Stimulated activated CD8-positive, alpha-beta memory T cell treated with anti-CD3 and anti-CD28 coated beads, Interleukin-4, amount 100 ng/mL, for 4 hours (primary cell): ENCODE measurements at places on chromosomes 1 and 21.

- DNase-seq = peak; percentile 35
Measured at GRCh38 chr1:184973272-184974055, 844 bp downstream of the NIBAN1 start.

DNA sequence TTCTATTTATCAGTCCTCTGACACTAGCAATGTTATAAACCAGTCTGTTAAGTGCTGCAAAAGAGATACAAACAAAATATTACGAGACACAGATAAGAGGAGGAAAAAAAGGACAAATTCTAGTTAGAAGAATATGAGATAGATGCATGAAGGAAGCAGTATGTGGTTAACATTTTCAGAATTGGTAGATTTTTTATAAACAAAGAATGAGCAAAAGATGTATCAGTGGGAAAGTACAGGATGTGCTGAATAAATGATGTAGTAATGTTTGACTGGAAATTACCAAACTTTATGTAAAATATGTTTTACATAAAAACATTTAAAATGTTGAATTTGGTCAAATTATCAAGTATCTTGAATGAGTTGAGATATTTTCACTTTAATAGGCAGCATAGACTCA, 574.2 kb downstream of the NUF2 start:
- DNase-seq = no peak

DNA sequence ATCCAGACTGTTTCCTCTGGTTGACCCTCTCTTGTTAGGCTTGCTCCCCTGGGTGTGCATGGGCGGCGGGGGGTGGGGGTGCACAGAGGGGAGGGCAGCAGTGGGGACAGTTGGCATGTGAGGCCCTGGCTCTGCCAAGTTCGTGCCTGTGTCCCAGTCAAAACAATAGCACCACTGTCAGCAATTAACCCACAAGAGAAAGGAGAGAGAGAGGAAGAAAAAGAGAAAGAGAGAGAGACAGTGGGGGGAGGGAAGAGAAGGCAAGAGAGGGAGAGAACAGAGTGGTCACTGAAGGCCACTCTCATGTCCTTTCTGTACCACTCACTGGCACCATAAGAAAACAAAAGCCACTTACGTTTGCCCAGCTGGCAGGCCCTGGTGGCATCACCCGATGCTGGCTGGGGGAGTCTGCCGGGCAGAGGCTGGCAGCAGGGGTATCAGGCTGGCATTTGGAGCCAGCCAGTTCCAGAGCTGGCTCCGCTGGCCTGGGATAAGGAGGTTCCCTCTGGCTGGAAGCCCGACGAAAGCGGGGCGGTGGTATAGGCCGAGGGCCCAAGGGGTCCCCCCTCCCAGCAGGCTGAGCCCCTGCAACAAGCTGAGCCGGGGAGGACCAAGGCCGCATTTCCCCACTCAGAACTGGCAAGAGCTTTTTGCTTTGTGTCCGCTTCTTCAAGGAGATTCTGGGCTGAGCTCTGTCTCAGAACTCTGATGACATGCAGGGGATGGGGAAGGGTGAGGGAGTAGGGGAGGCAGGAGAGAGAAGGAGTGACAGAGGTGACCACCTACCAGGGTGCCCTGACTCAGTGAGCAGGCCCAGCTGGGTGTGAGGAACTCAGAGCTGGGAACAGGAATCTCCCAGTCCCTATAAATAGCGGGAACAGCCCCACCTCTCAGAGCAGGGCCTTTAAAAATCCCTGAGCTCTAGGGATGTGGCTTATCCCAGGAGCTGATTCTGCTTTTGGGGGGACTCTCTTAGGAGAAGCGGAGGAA, 27.9 kb downstream of the PIK3C2B start:
- no peak for DNase-seq

- no peak for DNase-seq
Measured at GRCh38 chr1:64962441-64962840, 3.9 kb downstream of the JAK1 start.

DNA sequence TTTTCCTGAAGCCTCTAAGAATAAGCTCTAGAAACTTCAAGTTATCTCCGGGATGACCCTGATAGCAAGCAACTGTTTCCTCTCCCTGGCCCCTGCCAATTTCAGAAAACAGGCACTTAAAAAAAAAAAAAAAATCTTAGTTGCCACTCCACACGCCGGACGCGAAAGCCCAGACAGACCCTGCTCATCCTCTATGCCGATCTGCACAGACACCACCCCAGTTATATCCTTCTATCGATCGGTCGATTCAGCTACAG, 1.7 kb downstream of the ANP32E start:
- no peak for DNase-seq

DNA sequence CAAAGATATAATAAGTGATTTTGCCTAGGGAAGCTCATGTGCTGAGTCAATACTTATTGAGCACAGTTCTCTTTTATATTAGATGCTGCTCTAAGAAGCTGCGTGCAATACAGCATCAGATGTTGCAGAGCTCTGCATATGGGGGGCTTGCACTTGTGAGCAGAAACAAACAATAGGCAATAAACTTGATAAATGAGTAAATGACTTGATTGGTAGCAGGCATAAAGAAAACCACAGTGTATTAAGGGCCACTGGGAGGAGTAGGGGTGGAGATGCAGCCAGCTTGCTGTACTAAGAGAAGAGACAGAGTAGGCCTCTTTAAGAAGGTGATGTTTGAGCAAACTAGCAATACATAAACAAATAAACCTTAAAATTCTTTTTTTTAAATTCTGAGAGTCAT, 598.5 kb upstream of the ADAMTS5 start:
- no peak for DNase-seq

DNA sequence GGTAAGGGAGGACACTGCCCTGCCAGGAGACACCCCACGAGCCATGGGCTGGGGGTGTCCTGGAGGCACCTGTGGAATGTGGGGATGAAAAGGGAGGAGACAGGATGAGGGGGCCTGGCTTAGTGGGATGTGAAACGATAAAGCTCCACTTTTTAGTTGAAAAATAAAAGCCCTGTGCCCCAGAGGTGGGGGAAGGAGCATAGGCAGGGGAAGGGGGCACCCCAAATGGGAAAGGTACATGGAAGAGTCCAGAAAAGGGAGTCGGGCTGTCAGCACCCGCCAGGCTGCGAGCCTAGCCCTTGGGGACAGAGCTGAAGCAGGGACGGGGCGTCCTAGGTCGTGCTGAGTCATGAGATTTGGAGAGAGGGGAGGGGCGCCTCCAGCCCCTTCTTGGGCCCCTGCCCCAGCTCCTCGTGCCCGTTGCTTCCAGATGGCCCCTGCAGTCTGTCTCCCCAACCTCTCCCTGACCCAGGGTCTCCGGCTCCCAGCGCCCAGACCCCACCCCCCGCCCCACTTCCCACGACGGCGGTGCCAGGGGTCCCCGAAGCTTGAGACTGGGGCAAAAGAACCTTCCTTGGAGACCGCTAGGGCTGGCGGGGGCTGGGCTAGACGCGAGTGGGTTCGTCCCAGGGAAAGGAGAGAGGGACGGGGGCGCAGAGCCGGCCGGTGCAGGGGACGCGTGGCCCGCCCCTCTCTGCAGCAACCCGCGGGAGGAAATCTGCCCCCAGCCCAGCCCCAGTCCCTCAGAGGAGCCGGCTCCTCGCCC, 795 bp downstream of the SYT2 start:
- DNase-seq = no peak

GRCh38 chr1:23594927-23595353, 35.6 kb upstream of the ID3 start:
- DNase-seq = no peak

- no peak for DNase-seq
Measured at GRCh38 chr1:228058172-228058948, 24.1 kb upstream of the ARF1 start.

GRCh38 chr21:26715878-26716506, 129.2 kb downstream of the ADAMTS1 start:
- DNase-seq = no peak

GRCh38 chr1:220241072-220241663, 31.1 kb downstream of the RAB3GAP2 start:
- DNase-seq = no peak

- no peak for DNase-seq
Measured at GRCh38 chr1:43327549-43328292, 9.9 kb upstream of the MPL start.

GRCh38 chr1:27356619-27357280, 10.0 kb downstream of the MAP3K6 start:
- no peak for DNase-seq

DNA sequence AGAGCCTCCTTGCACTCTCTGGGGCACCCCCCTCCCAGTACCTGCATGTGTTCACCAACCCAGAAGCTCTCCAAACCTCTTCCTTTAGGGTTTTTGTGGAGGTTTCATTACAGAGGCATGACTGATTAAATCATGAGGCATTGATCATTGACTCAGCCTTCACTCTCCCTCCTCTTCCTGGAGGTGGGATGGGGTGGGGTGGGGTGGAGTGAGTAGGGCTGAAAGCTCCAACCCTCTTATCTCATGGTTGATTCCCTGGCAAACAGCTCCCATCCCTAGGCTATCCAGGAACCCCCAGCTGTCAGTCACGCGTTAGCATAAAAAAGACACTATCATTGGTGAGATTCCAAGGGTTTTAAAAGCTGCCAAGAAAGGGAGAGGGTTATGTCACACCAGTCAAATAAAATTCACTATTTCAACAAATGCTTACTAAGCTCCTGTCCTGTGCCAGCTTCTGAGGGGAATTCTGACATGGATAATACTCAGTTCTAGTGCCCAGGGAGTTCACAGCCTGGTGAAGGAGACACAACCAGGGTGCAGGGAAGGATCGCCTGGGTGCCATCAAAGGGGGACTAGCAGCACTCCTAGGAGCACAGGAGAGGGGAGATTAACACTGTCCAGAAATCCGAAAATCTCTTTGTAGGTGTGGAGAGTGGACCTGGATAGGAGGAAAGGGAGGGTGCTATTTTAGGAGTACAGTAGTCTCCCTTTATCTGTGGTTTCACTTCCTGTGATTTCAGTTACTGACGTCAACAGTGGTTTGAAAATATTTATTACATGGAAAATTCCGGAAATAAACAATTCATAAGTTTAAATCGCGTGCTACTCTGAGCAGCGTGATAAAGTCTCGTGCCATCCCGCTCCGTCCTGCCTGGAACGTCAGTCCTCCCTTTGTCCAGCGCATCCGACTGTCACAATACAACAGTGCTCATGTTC, 6.8 kb upstream of the IL24 start:
- DNase-seq = no peak
